ENCODE measurements at places on chromosomes 13 and 19.
A peak's percentile ranks its signal among the peaks of the same experiment; 100 is the strongest.

GRCh38 chr19:30332445-30333234, 39.5 kb upstream of the ZNF536 start:
- no peak for DNase-seq

- peak; percentile 35 for DNase-seq
Observed at GRCh38 chr19:3359919-3360420, 6.4 kb upstream of the NFIC start.

DNA sequence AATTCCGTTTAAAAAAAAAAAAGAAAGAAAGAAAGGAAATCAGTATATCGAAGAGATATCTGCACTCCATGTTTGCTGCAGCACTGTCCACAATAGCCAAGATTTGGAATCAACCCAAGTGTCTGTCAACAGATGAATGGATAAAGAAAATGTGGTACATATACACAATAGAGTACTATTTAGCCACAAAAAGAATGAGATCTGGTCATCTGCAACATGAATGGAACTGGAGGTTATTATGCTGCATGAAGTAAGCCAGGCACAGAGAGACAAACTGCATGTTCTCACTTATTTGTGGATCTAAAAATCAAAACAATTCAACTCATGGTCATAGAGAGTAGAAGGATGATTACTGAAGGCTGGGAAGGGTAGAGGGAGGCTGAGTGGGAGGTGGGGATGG, 16.3 kb downstream of the ZNF565 start:
- DNase-seq = no peak

- DNase-seq = peak; percentile 90
Observed at GRCh38 chr19:41548954-41549688, 26.8 kb upstream of the CEACAM21 start.

- DNase-seq = peak; percentile 34
Observed at GRCh38 chr13:49627831-49628652, at the start of gene ARL11. ARL11 (plus strand) TSS chr13:49628507; CDS start chr13:49630448, 1,941 bp downstream.

- no peak for DNase-seq
Observed at GRCh38 chr13:79775830-79776229, 294.9 kb downstream of the NDFIP2 start.

GRCh38 chr13:55410398-55411330, 1730.1 kb upstream of the PRR20A start:
- no peak for DNase-seq

GRCh38 chr19:6235031-6235951, 44.5 kb downstream of the MLLT1 start:
- no peak for DNase-seq

GRCh38 chr13:75458696-75459422, 23.1 kb downstream of the TBC1D4 start:
- no peak for DNase-seq

DNA sequence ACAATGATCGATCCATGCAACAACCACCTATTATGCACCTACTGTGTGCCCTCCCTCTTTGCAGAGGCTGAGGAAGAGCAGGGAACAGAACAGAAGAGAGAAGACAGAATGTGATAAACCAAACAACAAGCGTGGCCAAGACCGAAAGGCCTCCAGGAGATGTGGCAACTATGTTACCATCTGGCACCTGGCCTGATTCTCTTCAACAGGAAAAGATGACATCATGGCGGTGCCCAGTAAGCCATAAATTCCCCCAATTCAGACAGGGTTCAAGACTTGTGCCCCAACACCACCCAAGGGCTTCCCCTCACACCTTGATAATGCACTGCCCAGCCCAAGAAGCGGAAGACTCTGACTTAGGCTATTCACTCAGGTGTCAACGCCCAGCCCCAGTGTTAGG, 44.3 kb downstream of the SLC7A1 start:
- no peak for DNase-seq

- DNase-seq = no peak
Observed at GRCh38 chr13:98386637-98387036, 190.3 kb downstream of the STK24 start.
